ENCODE measurements at places on chromosomes 3 and 15. TPM values are rescaled to one million over a fixed set of nuclear protein-coding genes. Genes with fewer than 3 reads are reported as not detected.

Gene RTF1
- total RNA-seq = 42.2 TPM

Gene CSTA
- 253 TPM for total RNA-seq

GRCh38 chr3:10740954-10741353 lies 75.1 kb upstream of the SLC6A11 start:
- no peaks in the 10 kb centered on the region for H3K36me3 ChIP-seq
- no peak overlapping the region for H3K27ac ChIP-seq
- peaks cover 49% of the 10 kb centered on the region for H3K27me3 ChIP-seq
- no peak for DNase-seq

DNA sequence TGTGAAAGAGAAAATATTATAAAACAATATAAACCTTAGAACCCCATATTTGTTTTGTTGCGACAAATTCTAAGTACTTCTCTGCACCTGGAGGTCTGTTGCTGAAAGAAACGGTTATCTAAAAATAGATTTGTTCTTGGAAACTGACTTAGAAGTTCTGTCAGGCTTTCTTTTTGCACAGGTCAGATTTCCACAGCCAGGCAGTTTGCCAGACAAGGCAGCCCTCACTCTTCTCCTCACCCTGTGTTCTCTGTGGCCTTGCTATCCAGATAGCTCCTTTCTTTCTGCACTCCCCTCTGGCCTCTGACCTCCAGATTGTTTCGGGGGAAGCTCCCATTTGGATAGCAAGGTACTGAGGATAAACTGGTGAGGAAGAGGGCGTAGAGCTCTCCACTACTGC lies 413.3 kb upstream of the ONECUT1 start:
- H3K36me3 ChIP-seq = no peaks in the 10 kb centered on the region
- DNase-seq = no peak
- no peaks in the 10 kb centered on the region for H3K4me1 ChIP-seq
- H3K4me3 ChIP-seq = no peak overlapping the region
- H3K27ac ChIP-seq = no peak overlapping the region
- peaks cover 4% of the 10 kb centered on the region for H3K27me3 ChIP-seq

Measured in suprapubic skin (tissue), 4 donors.